ENCODE measurements at places on chromosomes 13 and 19. TPM values are rescaled to one million over a fixed set of nuclear protein-coding genes. Genes with fewer than 3 reads are reported as not detected.

Gene TMEM59L
- 5.8 TPM for polyA plus RNA-seq

Gene SYCN
- not detected for polyA plus RNA-seq

Gene ZNF571
- 1.1 TPM for polyA plus RNA-seq

Gene KIR2DL3
- polyA plus RNA-seq: not detected

Gene TPTE2
- not detected for polyA plus RNA-seq

Gene CYP4F8
- polyA plus RNA-seq: not detected

Gene PSG4
- 175 TPM for polyA plus RNA-seq

Gene MARCHF2
- polyA plus RNA-seq: 57.2 TPM

Gene CRX
- not detected for polyA plus RNA-seq

Gene ZBTB32
- polyA plus RNA-seq: not detected

Gene VAV1
- polyA plus RNA-seq: not detected

Gene RGCC
- not detected for polyA plus RNA-seq

Gene CASP14
- not detected for polyA plus RNA-seq

Gene FCER2
- not detected for polyA plus RNA-seq

Gene PDX1
- polyA plus RNA-seq: not detected

Gene C19orf33
- not detected for polyA plus RNA-seq

Gene TGFBR3L
- polyA plus RNA-seq: 0.87 TPM

Gene SHANK1
- polyA plus RNA-seq: 0.28 TPM

Gene ACER1
- polyA plus RNA-seq: not detected

Gene MAG
- polyA plus RNA-seq: not detected

Gene UBE2L5
- polyA plus RNA-seq: 0.02 TPM

Gene PLPP2
- 27.3 TPM for polyA plus RNA-seq

Gene PPM1N
- 10.3 TPM for polyA plus RNA-seq

Gene ZSCAN4
- not detected for polyA plus RNA-seq

Gene WDR88
- polyA plus RNA-seq: 0.03 TPM

Gene ZNF429
- polyA plus RNA-seq: 5.6 TPM

Gene GIPC3
- 0.26 TPM for polyA plus RNA-seq

Gene PSG2
- polyA plus RNA-seq: 0.31 TPM

Gene ANKRD24
- 0.87 TPM for polyA plus RNA-seq

Gene NPAS1
- polyA plus RNA-seq: 1.0 TPM

Gene ATP4B
- not detected for polyA plus RNA-seq

Gene N4BP2L1
- polyA plus RNA-seq: 1.2 TPM

Gene KLF1
- polyA plus RNA-seq: not detected

Gene ZNF837
- polyA plus RNA-seq: 1.6 TPM

Data from SK-N-SH (cell line).